Stimulated activated CD8-positive, alpha-beta memory T cell treated with anti-CD3 and anti-CD28 coated beads, Interleukin-2, amount 100 ng/mL, for 1 hour (primary cell): ENCODE measurements at places on chromosomes 11 and 22.

- no peak for DNase-seq
Measured at GRCh38 chr11:61254403-61255025, 13.5 kb downstream of the PGA5 start.

DNA sequence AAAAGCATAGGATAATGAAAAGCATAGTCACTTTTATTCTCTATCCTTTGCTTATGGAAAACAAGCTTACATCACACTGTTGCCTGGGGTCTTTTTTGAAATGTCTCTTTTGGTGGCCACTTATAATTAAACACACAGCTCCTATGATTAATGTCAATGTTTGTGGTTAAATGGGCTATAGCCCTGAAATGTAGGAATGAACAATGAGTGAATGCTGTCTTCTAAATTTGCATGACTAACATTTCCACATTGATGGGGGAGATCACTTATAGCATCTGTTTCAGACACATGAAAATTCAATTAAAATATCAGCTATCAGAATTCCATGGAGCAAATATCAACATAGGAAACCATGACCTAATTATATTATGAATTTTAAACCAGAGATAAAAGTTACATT lies 171.4 kb upstream of the FAT3 start:
- no peak for DNase-seq

- DNase-seq = no peak
Measured at GRCh38 chr22:42399315-42400271, 32.6 kb downstream of the NFAM1 start.

DNA sequence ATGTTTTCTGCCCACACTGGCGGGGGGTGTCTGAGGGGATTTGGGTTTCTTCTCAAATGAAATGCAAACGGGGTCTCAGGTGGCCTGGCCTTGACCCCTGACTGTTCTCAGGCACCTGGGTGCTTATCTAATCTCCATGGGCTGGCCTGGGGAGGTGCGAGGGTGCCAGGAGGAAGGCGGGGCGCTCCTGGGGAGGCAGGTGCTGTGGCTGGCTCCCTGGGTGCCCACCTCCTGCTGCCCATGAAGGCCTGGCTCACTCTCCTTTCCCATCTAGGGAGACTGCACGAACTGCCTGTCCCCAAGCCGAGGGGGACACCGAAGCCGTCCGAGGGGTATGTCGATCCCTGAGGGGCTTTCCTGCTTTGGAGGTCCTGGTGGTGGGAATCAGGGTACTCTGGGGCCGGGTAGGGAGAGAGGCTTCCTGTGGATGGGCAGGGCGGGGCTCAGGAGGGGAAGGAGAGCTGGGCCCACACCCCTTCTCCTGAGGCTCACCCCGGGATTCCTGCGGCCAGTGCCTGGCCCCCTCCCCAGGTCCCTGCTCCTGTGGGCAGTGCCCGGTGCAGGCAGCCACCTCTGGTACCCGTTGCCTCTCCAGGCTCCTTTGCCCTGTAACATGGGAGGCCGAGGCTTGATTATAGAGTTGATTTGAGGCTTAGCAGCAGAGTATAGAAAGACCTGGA lies 18.4 kb downstream of the MICALL1 start:
- DNase-seq = no peak

DNA sequence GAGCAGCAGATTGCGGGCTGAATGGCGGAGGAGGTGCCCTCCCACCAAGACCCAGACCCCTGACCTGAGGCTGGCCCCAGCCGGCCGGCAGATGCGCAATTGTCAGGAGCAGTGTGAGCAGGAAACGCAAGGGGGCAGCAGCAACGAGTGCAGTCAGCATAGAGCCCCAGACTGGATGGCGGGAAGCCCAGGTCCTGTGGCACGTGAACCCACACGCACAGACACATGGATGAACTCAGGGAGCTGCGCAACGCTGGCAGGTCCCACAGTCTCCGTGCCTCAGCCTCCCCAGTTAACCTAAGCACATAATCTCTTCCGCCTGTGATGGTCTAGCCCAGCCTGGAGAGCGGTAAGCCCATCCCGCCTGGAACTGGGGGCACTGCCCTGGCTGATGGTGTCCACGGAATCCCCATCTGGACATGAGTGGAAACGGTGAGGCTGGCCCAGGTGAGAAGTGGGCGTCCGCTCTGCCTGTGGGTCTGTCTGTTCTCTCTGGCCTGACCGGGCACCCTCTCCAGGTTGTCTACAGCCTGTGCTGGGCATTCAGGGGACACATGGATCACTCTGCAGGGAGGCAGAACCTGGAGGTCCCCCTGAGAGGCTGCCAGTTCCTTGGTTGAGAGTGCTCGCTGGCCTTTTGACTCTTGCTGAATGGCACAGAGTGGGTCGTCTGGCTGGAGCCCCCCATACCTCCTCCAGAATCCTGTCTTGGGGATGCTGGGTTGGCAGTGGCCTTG lies 626 bp upstream of the TBX10 start:
- peak; percentile 27 for DNase-seq

- DNase-seq = no peak
Measured at GRCh38 chr11:43632181-43632580, 48.4 kb upstream of the HSD17B12 start.

GRCh38 chr22:37244114-37244921 lies at the start of gene RAC2:
Gene RAC2 (minus strand): TSS chr22:37244269. CDS start chr22:37244148, 121 bp downstream.
- DNase-seq = peak; percentile 82

DNA sequence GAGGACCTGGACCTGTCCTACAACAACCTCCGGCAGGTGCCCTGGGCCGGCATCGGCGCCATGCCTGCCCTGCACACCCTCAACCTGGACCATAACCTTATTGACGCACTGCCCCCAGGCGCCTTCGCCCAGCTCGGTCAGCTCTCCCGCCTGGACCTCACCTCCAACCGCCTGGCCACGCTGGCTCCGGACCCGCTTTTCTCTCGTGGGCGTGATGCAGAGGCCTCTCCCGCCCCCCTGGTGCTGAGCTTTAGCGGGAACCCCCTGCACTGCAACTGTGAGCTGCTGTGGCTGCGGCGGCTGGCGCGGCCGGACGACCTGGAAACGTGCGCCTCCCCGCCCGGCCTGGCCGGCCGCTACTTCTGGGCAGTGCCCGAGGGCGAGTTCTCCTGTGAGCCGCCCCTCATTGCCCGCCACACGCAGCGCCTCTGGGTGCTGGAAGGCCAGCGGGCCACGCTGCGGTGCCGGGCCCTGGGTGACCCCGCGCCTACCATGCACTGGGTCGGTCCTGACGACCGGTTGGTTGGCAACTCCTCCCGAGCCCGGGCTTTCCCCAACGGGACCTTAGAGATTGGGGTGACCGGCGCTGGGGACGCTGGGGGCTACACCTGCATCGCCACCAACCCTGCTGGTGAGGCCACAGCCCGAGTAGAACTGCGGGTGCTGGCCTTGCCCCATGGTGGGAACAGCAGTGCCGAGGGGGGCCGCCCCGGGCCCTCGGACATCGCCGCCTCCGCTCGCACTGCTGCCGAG lies 1.5 kb downstream of the LRFN4 start:
- no peak for DNase-seq

GRCh38 chr11:30342736-30343166 lies 19.8 kb downstream of the ARL14EP start:
- no peak for DNase-seq

GRCh38 chr22:22558972-22559603 lies at the start of gene PRAME:
Gene PRAME (minus strand): TSS chr22:22559265. CDS start chr22:22556832, 2,433 bp downstream.
- peak; percentile 22 for DNase-seq

DNA sequence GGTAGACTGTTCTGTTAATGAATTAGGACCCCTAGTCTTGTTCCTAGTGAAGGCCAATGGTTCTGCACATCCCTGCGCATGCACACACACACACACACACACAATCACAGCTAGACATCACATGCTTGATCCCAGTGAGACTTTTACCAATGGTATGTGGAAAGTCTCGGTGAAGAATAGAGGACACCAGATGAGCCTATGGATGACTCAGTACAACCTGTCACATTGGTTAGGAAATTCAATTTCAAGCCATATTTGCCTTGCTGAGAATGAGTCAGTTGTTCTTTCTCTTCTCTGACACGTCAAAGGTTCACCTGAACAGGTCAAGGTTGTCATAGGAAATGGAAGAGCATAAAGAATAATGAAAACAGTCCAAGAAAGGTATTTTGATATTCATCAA lies 122.0 kb downstream of the SLC17A6 start:
- no peak for DNase-seq

DNA sequence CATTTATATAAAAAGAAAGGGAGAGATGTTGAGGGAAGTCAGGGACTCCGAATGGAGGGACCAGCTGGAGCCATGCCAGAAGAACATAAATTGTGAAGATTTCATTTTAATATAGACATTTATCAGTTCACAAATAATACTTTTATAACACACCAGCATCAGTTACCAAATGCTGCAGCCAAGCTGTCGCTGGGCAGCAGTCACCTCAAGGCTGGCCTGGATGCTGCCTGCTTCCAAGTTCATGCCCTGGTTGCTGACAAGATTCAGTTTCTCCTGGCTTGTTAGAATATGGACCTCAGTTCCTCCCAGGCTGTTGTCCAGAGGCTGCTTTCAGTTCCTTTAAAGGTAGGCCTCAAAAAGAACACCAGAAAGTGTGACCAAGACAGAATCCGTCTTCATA lies 30.8 kb upstream of the ALDH3B2 start:
- DNase-seq = no peak

- DNase-seq = peak; percentile 72
Measured at GRCh38 chr11:117946842-117947526, 17.8 kb upstream of the TMPRSS13 start.

DNA sequence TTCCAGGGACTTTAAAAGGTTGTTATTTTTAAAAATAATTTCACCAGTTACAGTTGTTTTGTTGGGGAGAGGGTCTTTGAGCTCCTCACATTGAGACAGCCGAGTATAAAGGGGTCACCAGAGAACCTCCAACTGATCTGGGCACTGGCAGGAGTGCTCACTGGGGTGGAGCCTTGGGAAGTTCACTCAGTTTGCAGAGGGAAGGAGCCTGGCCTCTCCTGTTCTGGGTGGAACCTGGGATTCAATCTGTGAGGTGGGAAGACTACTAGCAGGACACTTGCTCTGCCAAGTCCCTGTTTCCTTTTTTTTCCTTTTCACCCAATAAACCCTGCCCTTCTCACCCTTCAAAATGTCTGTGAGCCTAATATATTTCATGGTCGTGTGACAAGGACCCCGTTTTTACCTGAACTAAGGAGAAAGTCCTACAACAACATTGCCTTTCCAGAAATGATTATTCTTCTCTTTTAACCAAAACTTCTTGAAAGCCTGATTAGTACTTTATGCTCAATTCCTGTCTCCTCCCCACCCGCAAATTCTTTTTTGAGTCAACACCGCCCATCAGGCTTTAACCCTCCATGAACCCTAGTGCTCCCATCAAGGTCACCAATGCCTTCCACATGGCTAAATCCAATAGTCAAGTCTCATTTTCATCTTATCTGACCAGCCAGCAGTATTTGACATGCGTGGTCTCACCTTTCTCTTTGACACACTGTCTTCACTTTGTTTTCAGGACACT lies 22.0 kb upstream of the MSANTD2 start:
- no peak for DNase-seq

GRCh38 chr22:20905415-20906386 lies 11.5 kb upstream of the CRKL start:
- DNase-seq = no peak

DNA sequence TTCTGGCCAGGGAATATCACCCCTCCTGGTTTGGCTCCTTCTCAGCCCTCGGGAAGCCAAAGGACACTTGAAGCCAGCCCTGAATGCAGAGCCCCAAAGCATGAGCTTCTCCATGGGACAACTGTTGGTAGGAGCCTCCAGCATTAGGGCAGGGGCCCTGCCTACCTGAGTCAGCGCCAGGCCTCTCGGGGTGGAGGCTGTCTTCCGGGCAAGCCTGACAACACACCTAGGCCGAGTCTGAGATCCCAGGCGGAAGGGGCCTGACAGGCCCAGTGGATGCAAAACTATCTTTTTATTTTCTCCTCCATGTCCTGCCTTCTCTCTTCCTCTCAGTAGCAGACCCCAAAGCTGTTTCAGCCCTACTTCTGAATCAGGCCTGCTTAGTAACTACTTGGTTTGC lies 27.6 kb downstream of the RCOR2 start:
- no peak for DNase-seq

- DNase-seq = no peak
Measured at GRCh38 chr11:70126494-70126893, 48.4 kb downstream of the ANO1 start.

GRCh38 chr11:126139111-126140091 lies 72.0 kb downstream of the RPUSD4 start:
- DNase-seq = no peak

GRCh38 chr11:62048100-62048499 lies 75.7 kb upstream of the INCENP start:
- DNase-seq = no peak
